ENCODE measurements at places on chromosomes 12 and 14.

- H3K4me3 ChIP-seq, result no peak overlapping the region
- no peaks in the 10 kb centered on the region for H3K4me1 ChIP-seq
- no peaks in the 10 kb centered on the region for H3K36me3 ChIP-seq
These were observed 6.5 kb downstream of the PDE3A start for GRCh38 chr12:20374795-20375194.

GRCh38 chr14:74981462-74981782 lies 21.3 kb upstream of the EIF2B2 start:
- H3K36me3 ChIP-seq, result no peaks in the 10 kb centered on the region
- H3K4me3 ChIP-seq, result no peak overlapping the region
- DNase-seq, result no peak
- no peak overlapping the region for H3K27ac ChIP-seq
- H3K27me3 ChIP-seq, result no peaks in the 10 kb centered on the region

DNA sequence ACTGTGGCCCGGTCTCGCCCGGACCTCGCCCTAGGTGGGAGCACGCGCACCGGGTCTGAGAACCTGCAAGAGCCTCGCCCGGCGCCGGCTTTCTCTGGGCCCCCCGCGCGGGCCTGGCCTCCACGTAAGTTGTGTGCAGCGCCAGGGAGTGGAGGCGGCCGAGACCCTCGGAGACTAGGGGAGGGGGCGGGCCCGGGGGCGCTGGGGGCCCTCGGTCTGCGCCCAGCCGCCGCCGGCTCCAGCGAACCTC lies 183 bp upstream of the PRMT8 start:
- H3K27ac ChIP-seq, result no peak overlapping the region
- no peak overlapping the region for H3K4me3 ChIP-seq
- DNase-seq, result no peak
- no peaks in the 10 kb centered on the region for H3K36me3 ChIP-seq
- no peaks in the 10 kb centered on the region for H3K4me1 ChIP-seq
- peaks cover 47% of the 10 kb centered on the region for H3K27me3 ChIP-seq

- H3K4me1 ChIP-seq, result no peaks in the 10 kb centered on the region
- H3K27me3 ChIP-seq, result peaks cover 21% of the 10 kb centered on the region
- no peaks in the 10 kb centered on the region for H3K36me3 ChIP-seq
- DNase-seq, result no peak
- H3K27ac ChIP-seq, result no peak overlapping the region
- no peak overlapping the region for H3K4me3 ChIP-seq
These were observed 44.4 kb upstream of the GNG2 start for GRCh38 chr14:51816031-51816430.

DNA sequence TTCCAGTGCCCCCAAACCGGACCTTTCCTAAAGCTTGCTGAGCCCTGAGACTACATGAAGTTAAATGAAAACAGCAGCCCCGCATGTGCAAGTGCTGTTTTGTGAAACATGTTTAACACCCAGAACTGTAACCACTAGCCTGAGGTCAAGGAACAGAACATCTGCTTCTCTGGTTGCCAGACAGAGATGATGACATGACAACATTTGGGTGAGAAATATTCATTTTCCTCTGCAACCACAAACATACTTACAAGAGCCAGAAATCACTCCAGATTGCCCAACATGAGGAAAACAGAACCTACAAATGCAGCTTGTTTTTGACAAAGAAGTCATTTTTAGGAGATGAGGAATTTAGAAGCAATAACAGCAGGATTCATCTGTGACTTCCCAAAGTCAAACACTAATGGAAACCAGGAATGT lies 110.4 kb downstream of the BCAT1 start:
- peaks cover 10% of the 10 kb centered on the region for H3K36me3 ChIP-seq
- no peaks in the 10 kb centered on the region for H3K27me3 ChIP-seq
- peaks cover 44% of the 10 kb centered on the region for H3K4me1 ChIP-seq
- H3K27ac ChIP-seq, result peak overlapping the region; percentile 77
- H3K4me3 ChIP-seq, result peak overlapping the region; percentile 2

- DNase-seq, result no peak
- peaks cover 52% of the 10 kb centered on the region for H3K4me1 ChIP-seq
- peak overlapping the region; percentile 96 for H3K4me3 ChIP-seq
- H3K27ac ChIP-seq, result peak overlapping the region; percentile 87
These were observed 633 bp downstream of the RPAP3 start for GRCh38 chr12:47705229-47705565.

Data from activated T-helper 2 cell treated with anti-CD3 and anti-CD28 coated beads, Interferon-gamma antibody, Interleukin-2, Interleukin-4, amounts not matched to agents 10 μg/mL and 5 μg/mL and 100 μg/mL, durations not matched to agents 14 hours and 24 hours and 36 hours (primary cell).